ENCODE measurements at places on chromosomes 11 and 22. TPM values are rescaled to one million over a fixed set of nuclear protein-coding genes. Genes with fewer than 3 reads are reported as not detected.

DNA sequence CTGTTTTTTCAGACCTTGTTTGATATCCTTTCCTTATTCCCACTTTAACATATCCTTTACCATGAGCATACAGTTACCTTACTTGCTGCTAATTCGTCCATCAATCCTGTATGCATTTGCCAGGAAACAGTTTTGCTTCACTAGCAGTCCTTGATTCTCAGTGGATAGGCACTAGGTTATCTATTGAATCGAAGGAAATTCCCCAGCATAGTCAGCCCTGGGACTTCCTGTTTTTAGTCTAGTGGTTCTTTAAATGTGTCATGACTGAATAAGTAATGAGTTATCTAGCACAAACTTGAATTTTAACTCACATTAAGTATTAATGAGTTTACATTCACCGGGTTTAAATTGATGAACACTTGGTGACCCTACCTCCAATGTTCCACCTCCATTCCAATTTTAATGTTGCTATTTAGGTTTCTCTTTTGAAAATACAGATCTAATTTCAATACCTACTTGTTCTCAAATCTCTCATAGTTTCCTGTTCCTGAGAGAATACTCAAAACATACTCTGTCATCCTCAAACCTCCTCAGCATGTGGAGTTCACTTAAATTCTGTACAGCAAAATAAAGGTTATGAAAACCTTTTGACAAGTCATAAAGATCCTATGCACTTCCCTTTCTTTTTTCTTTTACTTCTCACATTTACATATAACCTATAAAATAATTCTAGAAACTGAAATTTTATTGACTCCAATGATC lies 1375.1 kb upstream of the TENM4 start:
- no peaks in the 10 kb centered on the region for H3K4me1 ChIP-seq
- no peak for DNase-seq
- no peaks in the 10 kb centered on the region for H3K36me3 ChIP-seq
- no peak overlapping the region for H3K27ac ChIP-seq

DNA sequence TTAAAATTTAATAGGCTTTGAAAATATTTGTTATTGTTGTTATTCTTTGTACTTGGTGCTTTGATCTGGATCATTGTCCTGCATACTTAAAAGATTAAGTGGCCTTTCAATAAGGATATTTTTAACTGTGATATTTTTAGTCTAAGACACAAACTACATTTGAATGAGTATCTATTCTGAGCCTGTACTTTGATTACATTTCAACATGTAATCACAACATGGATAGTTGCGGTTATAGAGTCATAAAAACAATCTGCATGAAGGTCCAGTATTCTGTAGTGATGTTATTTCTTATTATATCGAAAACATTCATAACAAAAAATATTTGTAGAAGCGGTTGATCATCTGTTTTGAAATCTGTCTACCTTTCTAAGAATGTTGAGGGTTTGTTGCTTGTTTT lies 58.6 kb downstream of the HIPK3 start:
- H3K27ac ChIP-seq = peak overlapping the region; percentile 86
- peaks cover 92% of the 10 kb centered on the region for H3K4me1 ChIP-seq
- H3K36me3 ChIP-seq = no peaks in the 10 kb centered on the region
- H3K27me3 ChIP-seq = no peaks in the 10 kb centered on the region

GRCh38 chr11:6431861-6432260 lies 8.9 kb downstream of the HPX start:
- no peak overlapping the region for H3K27ac ChIP-seq
- H3K27me3 ChIP-seq = no peaks in the 10 kb centered on the region
- H3K36me3 ChIP-seq = no peaks in the 10 kb centered on the region
- no peaks in the 10 kb centered on the region for H3K4me1 ChIP-seq
- no peak for DNase-seq
- H3K4me3 ChIP-seq = no peak overlapping the region

Gene WT1
- total RNA-seq = not detected

- DNase-seq = no peak
- H3K4me3 ChIP-seq = no peak overlapping the region
- H3K36me3 ChIP-seq = no peaks in the 10 kb centered on the region
- no peaks in the 10 kb centered on the region for H3K27me3 ChIP-seq
- no peak overlapping the region for H3K27ac ChIP-seq
Observed at GRCh38 chr22:47929646-47930185, 1167.3 kb downstream of the TBC1D22A start.

Gene TTC28
- 6.6 TPM for total RNA-seq

Gene CD6
- total RNA-seq = 0.16 TPM

Gene UCP3
- total RNA-seq = 489 TPM

GRCh38 chr22:47515384-47516125 lies 753.1 kb downstream of the TBC1D22A start:
- no peaks in the 10 kb centered on the region for H3K27me3 ChIP-seq
- no peak overlapping the region for H3K27ac ChIP-seq
- no peak overlapping the region for H3K4me3 ChIP-seq
- no peaks in the 10 kb centered on the region for H3K4me1 ChIP-seq
- DNase-seq = no peak

DNA sequence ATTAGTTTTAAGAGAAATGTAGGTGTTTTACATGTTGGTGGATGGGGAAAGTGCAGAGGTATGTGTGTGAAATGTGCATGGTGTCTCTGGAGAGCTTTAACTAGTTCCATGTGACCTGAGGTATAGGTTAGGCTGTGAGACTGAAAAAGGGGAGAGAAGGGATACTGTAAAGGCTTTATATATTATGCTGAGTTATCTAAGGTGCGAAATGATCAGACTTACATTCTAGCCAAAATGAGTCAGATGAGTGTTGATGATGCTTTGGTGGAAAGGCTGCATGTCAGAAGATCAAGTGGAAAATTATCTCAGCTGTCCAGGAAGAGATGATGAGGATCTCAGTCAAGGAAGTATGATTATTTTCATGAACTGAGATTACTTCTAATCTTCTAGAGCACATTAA lies 15.8 kb downstream of the ACAT1 start:
- H3K4me1 ChIP-seq = peaks cover 16% of the 10 kb centered on the region
- no peaks in the 10 kb centered on the region for H3K27me3 ChIP-seq
- peaks cover 8% of the 10 kb centered on the region for H3K36me3 ChIP-seq
- H3K27ac ChIP-seq = peak overlapping the region; percentile 70
- H3K4me3 ChIP-seq = no peak overlapping the region

GRCh38 chr11:292211-293121 lies 3.5 kb downstream of the PGGHG start:
- H3K27me3 ChIP-seq = peaks cover 12% of the 10 kb centered on the region
- H3K27ac ChIP-seq = no peak overlapping the region
- no peaks in the 10 kb centered on the region for H3K4me1 ChIP-seq
- no peak overlapping the region for H3K4me3 ChIP-seq
- no peak for DNase-seq
- no peaks in the 10 kb centered on the region for H3K36me3 ChIP-seq

DNA sequence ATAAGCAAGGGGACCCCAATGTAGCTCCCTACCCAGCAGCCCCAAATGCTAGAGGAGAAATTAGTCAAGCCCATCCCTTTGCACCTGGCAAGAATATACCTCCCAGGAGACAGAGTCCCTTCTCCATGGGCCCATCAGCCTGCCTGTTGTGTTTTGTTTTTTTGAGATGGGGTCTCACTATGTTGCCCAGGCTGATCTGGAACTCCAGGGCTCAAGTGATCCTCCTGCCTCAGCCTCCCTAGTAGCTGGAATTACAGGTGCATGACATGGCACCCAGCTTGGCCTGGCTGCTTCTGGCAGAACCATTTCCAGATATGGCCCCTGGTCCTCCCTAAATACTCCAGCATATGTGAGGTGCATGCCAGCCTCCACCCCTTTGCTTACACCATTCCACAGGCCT lies 22.1 kb downstream of the PDE2A start:
- H3K4me1 ChIP-seq = no peaks in the 10 kb centered on the region
- no peaks in the 10 kb centered on the region for H3K36me3 ChIP-seq
- H3K27ac ChIP-seq = no peak overlapping the region
- H3K4me3 ChIP-seq = no peak overlapping the region
- DNase-seq = no peak

Gene INPP5J
- total RNA-seq = 0.15 TPM

DNA sequence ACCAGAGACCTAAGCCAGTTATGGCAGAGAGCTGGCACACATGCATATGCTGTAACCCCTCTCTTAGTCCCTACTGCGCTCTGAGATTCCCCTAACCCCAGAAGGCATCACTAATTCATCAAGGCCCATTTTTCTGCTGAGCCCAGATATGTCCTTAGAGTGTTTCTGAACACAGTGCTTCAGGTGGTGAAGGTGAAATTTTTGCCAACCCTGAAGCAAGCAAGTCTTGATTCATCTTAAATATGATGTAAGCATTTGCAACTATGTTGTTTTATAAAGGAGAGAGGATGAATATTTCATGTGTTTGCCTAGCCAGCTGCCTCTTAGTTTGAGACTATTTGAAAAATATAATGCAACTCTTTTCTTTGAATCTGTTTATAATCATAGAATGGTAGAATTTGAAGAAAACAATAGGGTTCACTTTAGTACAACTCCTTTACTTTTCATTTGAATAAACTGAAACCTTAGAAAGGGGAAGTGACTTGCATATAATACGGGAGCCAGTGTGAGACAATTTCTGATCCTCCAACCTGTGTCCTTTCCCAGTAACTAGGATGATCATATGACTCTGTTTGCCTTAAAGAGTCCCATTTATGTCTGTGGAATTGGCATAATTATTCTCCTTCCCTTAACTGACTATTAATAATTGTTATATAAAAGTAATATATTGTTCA lies 194.3 kb upstream of the MTNR1B start:
- H3K27ac ChIP-seq = no peak overlapping the region
- DNase-seq = no peak
- H3K27me3 ChIP-seq = no peaks in the 10 kb centered on the region

- H3K27ac ChIP-seq = no peak overlapping the region
- DNase-seq = no peak
- H3K27me3 ChIP-seq = no peaks in the 10 kb centered on the region
- no peaks in the 10 kb centered on the region for H3K36me3 ChIP-seq
- H3K4me1 ChIP-seq = no peaks in the 10 kb centered on the region
Observed at GRCh38 chr11:91308069-91308468, 916.5 kb upstream of the FAT3 start.

DNA sequence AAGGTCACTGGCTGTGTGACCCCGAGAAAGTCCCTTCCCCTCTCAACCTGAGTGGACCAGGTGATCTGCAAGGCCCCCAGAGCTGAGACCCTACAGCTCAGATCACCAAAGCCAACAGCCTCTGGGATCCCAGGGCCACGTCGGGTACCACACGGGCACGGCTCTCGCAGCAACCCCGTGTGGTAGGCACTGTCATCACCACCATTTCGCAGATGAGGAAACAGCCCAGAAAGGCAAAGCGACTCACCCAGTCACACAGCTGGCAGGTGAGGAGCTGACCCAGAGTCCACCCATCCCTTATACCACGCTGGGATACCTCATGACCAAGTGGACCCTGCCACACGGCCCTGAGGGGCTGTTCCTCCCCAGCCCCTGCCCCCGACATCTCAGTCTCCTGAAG lies 2.8 kb downstream of the ATP5MGL start:
- peak overlapping the region; percentile 92 for H3K27ac ChIP-seq
- H3K36me3 ChIP-seq = peaks cover 20% of the 10 kb centered on the region
- no peak overlapping the region for H3K4me3 ChIP-seq
- no peaks in the 10 kb centered on the region for H3K27me3 ChIP-seq
- peaks cover 22% of the 10 kb centered on the region for H3K4me1 ChIP-seq
